Cardiac fibroblast (primary cell): ENCODE measurements at places on chromosomes 5 and 9.

DNA sequence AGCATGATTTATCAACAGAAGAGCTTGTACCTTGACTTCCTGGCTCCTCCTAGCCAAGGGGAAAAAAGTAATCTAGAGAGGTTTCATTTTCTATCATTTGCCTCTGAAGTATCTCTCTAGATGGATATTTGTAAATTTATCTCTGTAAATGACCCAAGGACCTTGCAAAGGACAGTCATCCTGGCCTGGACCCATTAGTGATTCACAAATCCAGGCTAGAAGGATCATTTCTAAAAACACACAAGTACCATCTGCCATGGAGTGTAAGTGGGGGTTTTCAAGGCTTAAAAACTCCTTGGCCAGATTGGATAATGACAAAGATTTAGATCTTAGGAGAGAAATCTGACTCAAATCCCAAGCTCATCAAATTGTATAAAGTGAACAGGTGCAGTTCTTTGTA is 8.1 kb downstream of the TTC23L start:
- no peak for DNase-seq

DNA sequence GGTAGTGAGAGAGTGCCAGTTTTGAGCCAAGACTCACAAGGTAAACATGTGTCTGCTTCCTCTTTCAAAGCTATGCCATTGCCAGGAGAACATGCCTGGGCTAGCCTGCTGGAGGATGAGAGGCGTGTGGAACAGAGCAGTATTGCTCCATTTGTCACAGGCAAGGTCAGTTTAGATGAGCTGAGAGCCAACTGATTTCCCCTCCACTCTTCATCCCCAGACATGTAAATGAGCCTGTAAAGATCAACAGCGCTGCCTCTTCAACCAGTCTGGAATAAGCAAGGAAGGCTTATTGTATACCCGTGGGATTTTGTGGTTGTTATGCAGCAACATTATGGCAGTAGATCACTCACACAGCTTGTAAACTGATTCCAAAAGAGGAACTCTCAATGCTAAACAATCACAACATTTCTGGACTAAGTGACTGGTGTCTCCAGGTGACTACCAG is 8.2 kb upstream of the GDNF start:
- DNase-seq = peak; percentile 89

GRCh38 chr9:70883056-70883455 is 238.4 kb downstream of the TRPM3 start:
- DNase-seq = no peak

DNA sequence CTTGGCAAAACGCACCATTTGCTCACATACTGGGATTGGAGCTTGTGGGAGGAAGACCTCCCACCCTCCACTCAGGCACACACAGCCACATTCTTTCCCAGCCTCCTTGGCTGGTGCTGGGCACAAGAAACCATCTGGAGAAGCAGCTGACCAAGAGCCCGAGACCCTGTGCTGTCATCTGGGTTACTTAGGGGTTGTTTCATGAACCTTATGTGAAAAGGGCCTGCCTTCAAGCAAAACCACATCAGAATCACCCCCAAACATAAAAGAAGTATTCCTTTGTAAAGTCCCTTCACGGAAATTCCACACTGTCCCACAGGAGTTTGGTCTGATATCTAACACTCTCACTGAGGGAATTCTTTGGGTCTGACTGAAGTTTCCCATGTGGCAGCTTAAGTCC is 172.1 kb downstream of the NR3C1 start:
- peak; percentile 45 for DNase-seq

GRCh38 chr5:111848476-111848875 is 91.5 kb upstream of the NREP start:
- peak; percentile 20 for DNase-seq

GRCh38 chr5:33114361-33114760 is 326.4 kb upstream of the TARS1 start:
- DNase-seq = no peak

DNA sequence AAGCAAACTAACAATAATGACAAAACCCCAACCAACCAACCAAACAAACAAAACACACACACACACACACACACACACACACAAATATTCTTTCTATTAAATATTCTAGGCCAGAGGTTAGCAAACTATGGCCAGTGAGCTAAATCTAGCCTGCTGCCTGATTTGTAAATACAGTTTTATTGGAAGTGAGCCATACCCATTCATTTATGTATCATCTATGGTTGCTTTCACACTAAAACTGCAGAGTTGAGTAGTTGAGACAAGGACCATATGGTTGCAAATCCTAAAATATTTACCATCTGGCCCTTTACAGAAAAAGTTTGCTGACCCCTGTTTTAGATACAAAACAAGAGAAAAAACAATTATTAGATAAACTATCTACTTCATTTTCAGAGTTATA is 620.5 kb upstream of the SEMA6A start:
- DNase-seq = no peak

DNA sequence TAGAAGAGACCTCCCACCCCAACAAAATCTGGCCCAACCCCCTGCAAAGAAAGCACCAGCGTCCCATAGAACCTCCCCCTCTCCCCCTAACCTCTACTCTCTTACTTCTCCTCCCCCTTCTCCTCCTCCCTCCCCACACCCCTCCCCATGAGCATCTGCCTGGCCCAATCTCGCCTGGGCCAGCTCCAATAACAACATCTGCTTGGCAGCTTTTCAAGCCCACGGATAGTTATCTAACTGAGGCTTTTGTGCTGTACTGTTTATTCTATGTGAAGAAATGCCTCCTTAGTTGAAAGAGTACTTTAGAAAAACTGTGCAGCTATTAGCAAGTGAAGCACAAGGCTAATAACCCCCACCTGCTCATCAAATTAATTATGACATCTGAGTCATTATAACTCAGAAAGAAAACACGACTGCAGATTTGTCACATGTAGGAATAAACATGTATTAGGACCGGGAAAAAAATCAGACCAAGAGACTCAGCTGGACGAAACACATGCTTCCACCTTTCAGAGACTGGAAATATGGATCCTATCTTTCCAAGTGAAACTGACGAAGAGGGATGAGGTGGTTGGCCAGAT is 42.8 kb downstream of the NFIB start:
- DNase-seq = peak; percentile 80

- no peak for DNase-seq
These were observed 1126.2 kb upstream of the CDH9 start for GRCh38 chr5:28164568-28164967.

- peak; percentile 0 for DNase-seq
These were observed at the start of gene GABRA1 for GRCh38 chr5:161847941-161848391. Gene GABRA1 (plus strand): TSS chr5:161848120. CDS start chr5:161850811, 2,691 bp downstream.

DNA sequence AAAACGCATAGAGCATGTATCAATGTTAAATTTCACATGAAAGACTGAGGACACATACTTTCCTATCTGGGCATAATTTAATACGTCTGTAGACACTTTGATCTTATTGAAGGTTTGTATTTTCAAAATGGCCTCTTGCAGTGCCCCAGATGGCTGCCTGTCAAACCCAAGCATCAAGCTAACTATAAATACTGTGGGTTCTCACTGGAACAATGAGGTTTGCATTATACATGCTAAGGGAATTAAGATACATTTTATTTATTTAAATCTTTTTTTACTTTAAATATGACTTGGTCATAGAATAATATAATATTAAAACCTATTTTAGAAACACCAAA is 702.9 kb upstream of the GRAMD2B start:
- no peak for DNase-seq

- peak; percentile 66 for DNase-seq
These were observed 40.6 kb downstream of the TMEM174 start for GRCh38 chr5:73213566-73213998.

DNA sequence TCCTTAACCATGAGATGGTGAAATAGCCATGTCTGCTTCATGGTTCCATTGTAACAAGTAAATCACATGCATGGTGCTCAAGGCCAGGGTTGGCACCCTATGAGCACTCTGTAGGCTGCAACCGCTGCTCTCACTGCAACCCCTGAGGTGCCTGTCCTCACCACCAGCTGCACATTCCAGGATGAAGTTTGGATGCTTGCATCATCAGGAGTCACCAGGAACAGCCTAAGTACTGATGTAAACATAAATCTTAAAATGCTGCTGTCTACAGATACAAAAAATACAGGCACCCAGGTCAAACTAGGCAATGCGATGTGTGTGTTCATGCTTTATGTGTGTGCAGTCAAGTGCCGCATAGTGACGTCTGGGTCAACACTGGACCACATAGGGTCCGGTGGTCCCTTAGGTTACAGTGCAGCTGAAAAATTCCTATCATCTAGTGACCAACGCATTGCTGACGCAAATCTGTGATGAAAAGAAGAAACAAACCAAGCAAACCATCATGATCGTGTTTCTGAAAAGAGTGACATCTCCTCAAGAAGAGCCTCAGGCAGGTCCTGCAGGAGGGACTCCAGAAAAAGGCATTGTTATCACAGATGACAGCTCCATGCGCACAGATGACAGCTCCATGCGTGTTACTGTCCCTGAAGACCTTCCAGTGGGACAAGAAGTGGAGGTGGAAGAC is 234.8 kb downstream of the AUH start:
- DNase-seq = peak; percentile 61

DNA sequence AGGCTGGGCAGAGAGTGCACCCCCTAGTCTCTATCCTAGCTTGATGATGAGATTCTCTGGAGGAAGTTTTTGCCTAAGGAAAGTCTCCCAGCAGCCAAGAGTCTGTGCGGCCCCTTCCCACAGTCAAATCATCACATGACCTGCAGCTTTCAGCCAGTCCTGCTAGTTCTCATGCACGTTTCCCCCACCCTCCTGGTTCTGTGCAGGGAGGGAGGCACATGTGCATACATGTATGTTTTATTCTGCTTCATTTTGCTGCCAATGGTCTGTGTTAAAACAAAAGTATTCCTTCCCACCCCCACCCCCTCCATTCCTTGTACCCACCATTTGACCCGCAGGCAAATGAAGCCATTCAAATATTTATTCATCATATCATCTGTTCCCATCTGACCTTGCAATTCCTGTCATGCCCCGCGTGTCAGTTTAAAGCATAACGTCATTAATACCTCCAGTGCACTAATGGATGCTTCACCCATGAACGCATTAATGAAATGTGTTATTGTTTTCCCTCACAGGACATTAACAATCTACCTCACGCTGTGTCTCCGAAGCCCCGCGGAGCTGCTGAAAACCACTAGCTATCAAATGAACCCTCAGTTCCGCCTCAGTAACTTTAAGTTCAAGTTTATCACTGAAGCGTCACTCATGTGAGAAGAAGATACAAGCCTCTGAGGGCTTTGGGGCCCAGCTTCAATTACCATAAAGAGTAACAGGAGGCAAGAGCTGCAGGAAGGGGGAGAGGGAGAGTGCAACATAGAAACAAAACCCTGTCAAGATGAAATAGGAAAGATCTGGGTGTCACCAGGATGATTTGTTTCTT is 139.6 kb downstream of the RASEF start:
- DNase-seq = no peak

GRCh38 chr9:92196909-92197308 is 81.7 kb upstream of the SPTLC1 start:
- DNase-seq = peak; percentile 46

DNA sequence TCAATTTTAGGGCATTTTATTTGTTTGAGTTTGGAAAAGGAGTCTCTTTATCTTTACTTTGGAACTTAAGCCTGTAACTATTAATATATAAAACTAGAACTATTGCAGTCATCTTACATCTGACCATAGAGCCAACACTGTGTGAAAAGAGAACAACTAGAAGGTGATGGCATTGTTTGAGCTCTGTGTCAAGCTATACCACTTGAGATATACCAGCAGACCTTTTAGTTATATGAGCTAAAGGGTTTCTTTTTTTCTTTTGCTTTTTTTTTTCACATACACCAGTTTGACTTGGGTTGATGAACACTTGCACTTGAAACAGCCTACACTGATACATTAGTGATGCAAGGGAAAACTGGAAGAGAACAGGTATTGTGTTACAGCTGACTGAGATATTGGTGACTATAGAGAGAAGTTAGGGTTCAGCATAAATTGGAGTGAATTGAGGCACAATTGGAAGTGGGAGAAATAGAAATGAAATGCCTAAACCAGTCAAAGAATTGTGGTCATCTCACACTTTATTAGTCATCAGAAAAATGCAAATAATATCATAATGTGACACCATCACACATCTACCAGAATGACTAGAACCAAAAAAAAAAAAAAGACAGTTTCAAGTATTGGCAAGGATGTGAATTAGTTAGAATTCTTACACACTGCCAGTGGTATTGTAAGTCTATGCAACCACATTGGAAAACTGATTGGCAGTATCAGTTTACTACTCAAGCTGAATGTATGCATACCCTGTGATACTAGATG is 60.9 kb downstream of the ADRB2 start:
- no peak for DNase-seq

- peak; percentile 83 for DNase-seq
These were observed 16.1 kb downstream of the IFNE start for GRCh38 chr9:21465859-21466518.

DNA sequence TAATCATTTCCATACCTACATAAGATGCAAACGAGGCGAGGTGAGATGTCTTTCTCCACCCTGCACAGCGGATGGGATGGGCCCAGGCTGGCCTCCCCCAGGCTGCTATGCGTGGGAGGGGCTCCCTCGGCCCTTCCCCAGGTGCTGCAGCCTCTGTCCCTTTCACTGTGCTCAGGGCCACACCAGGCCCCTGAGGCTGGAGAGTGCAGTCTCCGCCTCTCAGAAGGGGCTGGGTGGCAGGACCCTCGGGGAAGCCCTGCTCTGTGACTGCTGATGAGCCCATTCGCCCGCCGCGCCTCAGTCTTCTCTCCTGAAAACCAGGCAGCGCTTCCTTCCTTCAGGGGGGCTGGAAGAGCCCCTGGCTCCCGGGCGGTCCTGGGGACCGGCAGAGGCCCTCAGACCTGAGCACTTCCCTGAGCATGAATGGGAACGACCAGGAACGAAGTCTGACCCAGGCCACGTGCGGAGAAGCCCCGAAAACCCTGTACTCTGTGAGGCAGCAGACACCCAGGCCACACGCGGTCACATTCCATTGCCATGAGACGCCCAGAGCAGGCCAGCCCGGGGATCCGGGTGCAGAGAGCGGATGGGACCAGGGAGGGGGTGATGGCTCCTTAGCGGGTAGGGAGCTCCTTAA is 21.9 kb upstream of the NOTCH1 start:
- DNase-seq = peak; percentile 83

GRCh38 chr5:40124367-40124766 is 555.3 kb upstream of the PTGER4 start:
- DNase-seq = no peak

DNA sequence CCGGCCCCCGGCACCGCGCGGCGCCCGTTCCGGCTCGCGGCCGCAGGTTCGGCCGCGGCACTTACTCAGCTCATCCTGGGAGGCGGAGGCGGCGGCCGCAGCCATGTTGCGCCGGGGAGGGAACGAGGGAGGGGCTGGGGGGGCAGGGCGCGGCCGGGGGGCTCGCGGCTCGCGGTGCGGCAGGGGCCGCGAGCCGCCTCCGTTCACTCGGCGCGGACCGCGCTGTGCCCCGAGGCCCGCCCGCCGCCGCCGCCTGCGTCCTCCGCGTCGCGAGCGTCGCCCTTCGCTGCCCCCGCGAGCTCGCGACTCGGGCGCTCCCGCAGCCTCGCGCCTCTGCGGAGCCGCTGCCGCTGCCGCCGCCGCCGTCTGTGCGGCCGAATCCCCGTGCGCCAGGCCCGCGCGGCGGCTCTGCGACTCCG is 735 bp downstream of the ECPAS start:
- DNase-seq = no peak
